Brain pericyte (primary cell): ENCODE measurements at places on chromosomes 2 and 18.

DNA sequence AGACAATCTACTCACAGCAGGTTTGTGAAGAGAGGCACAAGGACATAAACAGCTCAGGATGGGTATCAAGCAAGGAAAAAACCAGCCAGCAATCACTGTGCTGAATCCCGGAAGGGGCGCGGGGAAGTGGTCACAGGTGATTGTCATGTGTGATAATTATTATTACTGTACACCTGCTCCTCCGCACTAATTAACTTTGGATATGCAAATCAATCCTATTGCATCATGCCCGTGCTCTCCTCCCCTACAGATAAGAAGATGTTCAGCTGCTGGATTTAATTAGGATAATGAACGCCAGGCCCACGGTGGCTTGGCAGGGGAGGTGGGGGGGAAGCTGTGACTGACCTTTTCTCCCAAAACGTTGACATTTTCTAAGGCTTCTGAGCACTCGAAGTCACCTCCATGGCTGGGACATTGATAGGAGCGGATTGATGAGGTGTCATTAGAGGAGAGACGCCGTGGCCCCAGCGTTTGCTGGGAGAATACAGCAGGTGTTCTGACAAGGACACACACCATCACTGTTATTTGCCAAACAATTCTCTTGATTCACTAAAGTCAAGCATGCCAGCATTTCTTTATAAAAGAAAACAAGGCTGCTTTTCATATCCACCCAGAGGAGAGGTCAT is 160.3 kb upstream of the VRK2 start:
- no peak for DNase-seq

DNA sequence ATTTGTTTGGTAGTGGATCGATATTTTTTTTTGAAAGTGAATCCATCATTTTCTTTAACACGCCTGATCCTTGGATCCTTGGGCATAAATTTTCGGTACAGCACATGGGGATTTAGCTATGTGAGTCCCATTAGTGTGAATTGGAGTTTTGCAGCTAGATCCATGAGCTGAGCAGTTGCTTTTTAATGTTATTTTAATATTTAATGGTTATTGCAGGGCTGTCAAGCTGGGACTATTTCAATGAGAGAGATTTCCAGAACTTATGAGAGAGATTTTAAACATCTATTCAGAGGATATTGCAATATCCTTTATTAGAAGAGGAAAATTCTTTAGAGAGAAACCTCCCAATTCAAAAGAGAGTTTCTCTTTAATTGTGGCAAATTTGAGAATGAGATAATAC is 35.6 kb upstream of the TCF4 start:
- DNase-seq: no peak

- DNase-seq: no peak
These were observed 33.7 kb upstream of the COL5A2 start for GRCh38 chr2:189213250-189213649.

- DNase-seq: no peak
These were observed 74.2 kb upstream of the LAPTM4A start for GRCh38 chr2:20125616-20126015.

DNA sequence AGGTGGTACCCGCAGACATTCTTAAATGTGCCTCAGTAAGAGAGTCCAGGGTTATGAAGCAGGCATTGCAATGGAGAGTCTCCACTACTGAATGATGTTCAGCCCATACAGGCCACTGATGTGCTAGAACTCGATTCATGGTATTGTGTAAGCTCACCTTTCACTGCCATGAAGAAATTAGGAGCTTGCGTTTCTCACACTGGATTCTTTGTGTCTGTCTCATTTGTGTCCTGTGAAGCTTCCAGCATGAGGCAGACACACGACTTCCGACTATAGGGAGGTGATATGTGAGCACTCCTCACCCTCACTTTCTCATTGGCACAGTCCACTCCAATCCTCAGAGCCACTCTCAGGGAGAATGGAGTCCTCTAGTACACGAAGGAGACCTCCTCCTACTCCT is 677.4 kb upstream of the RAB6C start:
- no peak for DNase-seq

DNA sequence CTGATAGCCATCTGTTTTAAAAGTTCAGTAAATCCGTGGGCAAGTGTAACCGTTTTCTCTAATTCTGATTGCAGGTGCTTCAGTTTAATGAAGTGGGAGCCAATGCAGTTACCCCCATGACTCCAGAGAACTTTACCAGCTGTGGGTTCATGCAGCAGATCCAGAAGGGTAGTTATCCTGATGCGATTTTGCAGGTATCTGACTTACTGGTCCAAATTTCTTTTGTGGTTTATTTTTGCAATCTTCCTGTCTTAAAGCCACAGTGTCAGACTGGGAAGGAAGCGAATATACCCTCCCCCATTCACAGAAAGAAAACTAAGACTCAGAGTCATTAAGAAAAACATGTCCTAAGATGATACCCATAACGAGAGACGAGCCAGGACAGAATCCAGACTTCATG is 7.7 kb downstream of the SERPINB2 start:
- DNase-seq: no peak
